ENCODE measurements at places on chromosomes 5 and 9.

DNA sequence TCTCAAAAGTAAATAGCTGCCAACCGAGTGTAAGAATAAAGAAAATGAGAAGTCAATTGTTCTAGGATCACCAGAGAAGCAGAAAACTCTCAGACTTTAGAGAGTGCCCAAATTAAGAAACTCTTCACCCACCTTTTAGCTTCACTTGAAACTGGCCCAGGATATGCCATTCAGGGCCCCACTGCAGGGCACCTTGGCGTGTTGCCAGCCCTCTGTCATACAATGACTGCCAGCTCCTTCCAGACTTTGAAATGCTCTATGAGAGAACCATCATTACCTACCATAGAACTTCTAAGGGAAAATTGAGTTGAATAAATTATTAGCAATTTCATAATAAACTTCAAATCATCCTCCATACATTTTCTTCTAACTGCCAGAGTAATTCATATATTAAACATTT lies 240.5 kb downstream of the CETN3 start:
- no peak for DNase-seq

GRCh38 chr5:18088020-18088579 lies 453.8 kb downstream of the TAF11L14 start:
- no peak for DNase-seq

- DNase-seq: no peak
These were observed 402.8 kb downstream of the CDK5RAP2 start for GRCh38 chr9:120177121-120177520.

DNA sequence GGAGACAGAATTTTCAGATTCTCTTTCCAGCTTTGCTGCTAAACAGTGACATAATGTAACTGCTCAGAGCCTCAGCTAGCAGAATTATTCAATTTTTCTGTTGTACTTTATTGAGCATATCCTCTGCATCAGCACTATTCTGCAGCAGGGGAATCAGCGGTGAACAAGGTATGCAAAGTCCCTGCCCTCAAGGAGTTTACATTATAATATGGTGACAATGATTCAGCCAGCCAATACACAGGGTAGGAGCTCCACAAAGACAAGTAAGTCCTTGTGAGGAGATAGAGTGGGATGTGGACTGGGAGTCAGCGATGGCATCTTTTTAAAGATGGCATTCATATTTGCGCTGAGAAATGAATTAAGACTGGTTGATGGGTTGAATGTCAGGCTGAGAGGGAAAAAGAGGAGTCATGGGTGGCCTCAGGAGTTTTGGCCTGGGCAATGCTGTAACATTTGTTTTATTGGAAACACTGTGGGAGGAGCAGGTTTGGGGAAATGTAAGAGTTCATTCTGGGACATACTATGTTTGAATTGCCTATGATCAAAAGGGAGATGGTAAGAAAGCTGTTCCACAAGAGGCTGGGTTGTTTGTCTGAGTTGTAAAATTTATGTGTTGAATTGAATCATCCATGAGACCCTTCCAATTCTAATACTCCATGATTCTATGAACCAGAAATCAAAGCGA lies 194.5 kb downstream of the PLK2 start:
- DNase-seq: peak; percentile 8

GRCh38 chr5:99973779-99974178 lies 561.4 kb upstream of the FAM174A start:
- DNase-seq: no peak

- DNase-seq: no peak
These were observed 98.4 kb downstream of the C9orf152 start for GRCh38 chr9:110109333-110110092.

DNA sequence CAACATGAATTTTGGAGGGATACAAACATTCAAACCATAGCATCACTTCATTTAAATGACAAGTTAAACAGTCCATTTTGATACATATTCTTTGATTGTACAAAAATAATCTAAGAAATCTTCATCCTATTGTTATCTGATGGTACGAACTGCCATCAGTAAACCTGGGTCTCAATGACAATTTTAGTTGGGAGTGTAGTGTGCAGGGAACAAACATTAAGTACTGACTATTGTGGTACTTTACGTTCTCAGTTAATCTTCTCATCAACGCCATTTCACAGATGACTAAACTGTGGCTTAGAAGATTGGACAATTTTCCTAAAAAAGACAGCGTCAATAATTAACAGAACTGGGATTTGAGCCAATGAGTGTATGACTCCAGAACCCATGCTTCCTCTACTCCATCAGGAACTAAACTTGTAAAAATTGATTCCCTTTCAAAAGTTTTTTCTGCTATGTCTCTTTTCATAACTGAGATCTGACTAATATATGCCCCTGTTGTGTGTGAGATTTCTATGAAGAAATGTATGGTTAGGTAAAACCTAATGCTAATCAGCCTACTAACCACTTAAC lies 21.1 kb downstream of the TNPO1 start:
- no peak for DNase-seq

DNA sequence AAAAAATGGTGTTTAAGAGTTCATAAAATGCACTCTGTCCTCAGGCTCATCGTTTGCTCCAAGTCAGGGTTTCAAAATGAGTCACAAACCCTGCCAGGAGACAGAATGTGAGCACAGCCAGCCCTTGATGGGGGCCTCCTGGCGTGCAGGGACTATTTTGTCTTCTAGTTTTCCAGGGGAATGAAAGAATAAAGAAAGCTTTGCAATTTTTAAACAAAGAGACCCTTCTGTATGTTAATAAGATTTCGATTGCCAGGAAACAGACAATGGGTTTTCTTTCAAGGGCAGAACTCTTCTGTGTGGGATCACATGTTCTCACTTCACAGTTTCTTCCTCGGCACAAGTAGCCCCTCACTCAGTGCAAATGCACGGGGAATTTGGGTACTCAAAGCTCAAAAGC lies 121.4 kb upstream of the C6 start:
- DNase-seq: peak; percentile 70

DNA sequence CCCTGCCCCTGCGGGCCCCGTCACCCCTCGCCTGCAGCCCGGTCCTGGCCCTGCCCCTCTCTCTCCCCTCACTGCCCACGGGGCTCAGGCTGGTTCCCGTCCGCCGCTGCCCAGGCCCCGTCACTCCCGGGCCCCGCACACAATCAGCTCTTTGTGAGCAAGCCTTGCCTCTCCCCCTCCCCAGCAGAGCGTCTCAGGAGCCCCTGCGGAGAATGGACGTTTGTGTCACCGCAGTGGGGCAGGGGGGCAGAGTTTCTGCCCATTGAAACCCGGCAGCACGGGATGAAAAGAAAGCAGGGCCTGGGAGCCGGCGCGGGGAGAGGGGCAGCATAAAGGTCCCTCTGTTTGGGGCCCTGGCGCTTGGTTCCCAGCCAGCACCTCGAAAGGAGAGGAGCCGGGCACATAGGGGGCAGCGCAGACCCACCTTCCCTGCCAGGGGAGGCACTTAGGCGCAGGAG lies 13.5 kb upstream of the NUP214 start:
- DNase-seq: peak; percentile 97

GRCh38 chr9:109792951-109793546 lies 13.1 kb downstream of the PALM2AKAP2 start:
- no peak for DNase-seq

All from Ammon's horn (tissue), 1 donor.